Activated CD4-positive, alpha-beta memory T cell treated with anti-CD3 and anti-CD28 coated beads, Interleukin-2, amount 10 ng/mL, durations not matched to agents 7 days and 5 days (primary cell): ENCODE measurements at places on chromosomes 3 and 15. TPM values are rescaled to one million over a fixed set of nuclear protein-coding genes. Genes with fewer than 3 reads are reported as not detected.

The SENP2 gene
- total RNA-seq, result 32.8 TPM

The PARL gene
- total RNA-seq, result 49.0 TPM

The ST6GAL1 gene
- 116 TPM for total RNA-seq

The SSR3 gene
- total RNA-seq, result 174 TPM

The FBLN2 gene
- not detected for total RNA-seq

The PRTG gene
- not detected for total RNA-seq

The ANKRD63 gene
- total RNA-seq, result not detected

The TP63 gene
- 1.1 TPM for total RNA-seq

The CDHR4 gene
- total RNA-seq, result not detected

The TMEM41A gene
- total RNA-seq, result 21.8 TPM

The PROK2 gene
- total RNA-seq, result 2.5 TPM

The GADL1 gene
- not detected for total RNA-seq
